ENCODE measurements at places on chromosomes 1 and 21. TPM values are rescaled to one million over a fixed set of nuclear protein-coding genes. Genes with fewer than 3 reads are reported as not detected.

The TSNAX gene
- 23.9 TPM for total RNA-seq

The MACO1 gene
- total RNA-seq: 18.2 TPM

The IBA57 gene
- 2.3 TPM for total RNA-seq

The C1QTNF12 gene
- total RNA-seq: 0.35 TPM

The CFHR2 gene
- not detected for total RNA-seq

The FOXO6 gene
- not detected for total RNA-seq

The C1orf116 gene
- not detected for total RNA-seq

The CLCA1 gene
- total RNA-seq: under 0.01 TPM

The FCRL2 gene
- total RNA-seq: not detected

The GBP5 gene
- 0.08 TPM for total RNA-seq

The SPRR5 gene
- total RNA-seq: not detected

The MMP23B gene
- total RNA-seq: 4.7 TPM

The LCE3E gene
- not detected for total RNA-seq

The MYOG gene
- not detected for total RNA-seq

The KRTAP19-1 gene
- not detected for total RNA-seq

The F5 gene
- under 0.01 TPM for total RNA-seq

The FBXO2 gene
- 8.5 TPM for total RNA-seq

The STIL gene
- 1.2 TPM for total RNA-seq

The SSX2IP gene
- 14.6 TPM for total RNA-seq

The NBPF4 gene
- total RNA-seq: not detected

The PLA2G5 gene
- 1.4 TPM for total RNA-seq

The DPT gene
- 5.5 TPM for total RNA-seq
